ENCODE measurements at places on chromosomes 2 and 18.

- no peak for DNase-seq
Observed at GRCh38 chr18:60870261-60871153, 462.7 kb upstream of the CDH20 start.

- DNase-seq = peak; percentile 67
Observed at GRCh38 chr2:9950521-9951271, 797 bp upstream of the GRHL1 start.

DNA sequence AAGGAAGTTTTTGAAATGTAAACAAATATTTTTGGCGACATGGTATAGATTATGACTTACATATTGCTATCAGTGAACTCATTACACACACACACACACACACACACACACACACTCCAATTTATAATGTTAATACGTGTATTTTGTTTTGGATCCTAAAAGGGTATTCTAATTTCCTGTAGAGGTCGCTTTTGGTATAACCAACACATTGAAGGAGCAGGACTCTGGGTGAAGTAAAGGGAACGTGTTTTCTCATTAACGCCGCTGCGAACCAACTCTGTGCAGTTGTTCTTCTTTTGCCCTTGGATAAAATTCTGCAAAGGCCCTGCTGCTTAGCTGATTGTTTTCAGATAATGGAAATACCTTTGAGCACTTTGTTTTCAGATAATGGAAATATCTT is 190.4 kb downstream of the PMAIP1 start:
- peak; percentile 45 for DNase-seq

- DNase-seq = no peak
Observed at GRCh38 chr2:36964496-36965058, 1.8 kb downstream of the STRN start.

- DNase-seq = peak; percentile 76
Observed at GRCh38 chr18:33755931-33756560, 178.0 kb downstream of the ASXL3 start.

DNA sequence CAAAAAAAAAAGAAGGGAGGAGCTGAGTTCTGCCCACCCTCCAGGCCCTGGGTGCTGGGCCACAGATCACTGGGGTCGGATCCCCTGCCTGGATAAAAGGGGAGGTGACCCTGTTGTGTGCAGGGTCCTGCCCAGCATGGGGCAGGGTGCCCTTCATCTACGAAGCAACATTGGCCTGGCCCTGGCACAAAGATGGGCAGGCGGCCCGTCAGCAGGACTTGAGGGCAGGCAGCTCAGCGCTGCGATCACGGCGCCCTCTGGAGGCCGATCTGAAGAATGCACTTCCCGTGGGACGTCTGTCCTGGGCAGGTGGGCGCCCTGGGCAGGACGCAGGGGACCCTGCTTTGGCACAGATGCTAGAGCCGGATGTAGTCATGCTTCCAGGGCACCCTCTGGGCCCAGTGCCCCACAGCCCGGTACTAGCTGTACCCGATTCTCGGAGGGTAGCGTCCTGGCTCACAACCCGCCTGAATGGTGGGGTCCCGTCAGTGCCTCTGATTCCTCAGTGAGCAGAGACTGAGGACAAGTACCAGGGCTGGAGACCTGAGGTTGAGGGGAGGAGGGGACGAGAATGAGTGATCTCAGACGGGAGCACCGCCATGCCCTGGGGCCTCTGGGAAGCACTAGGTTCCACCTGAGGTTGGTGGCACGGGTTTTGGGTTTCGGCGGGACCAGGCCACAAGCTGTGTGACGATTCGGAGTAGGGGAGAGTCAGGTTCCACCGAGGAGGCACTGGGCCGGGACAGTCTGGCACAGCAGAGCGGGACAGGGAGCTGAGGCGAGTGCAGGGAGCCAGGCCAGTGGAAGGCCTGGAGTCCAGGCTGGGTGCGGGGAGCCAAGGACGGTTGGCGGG is 18.0 kb downstream of the ARID5A start:
- peak; percentile 45 for DNase-seq

- DNase-seq = no peak
Observed at GRCh38 chr18:5500158-5500939, 43.4 kb downstream of the EPB41L3 start.

- no peak for DNase-seq
Observed at GRCh38 chr2:40177366-40177765, 274.5 kb downstream of the SLC8A1 start.

DNA sequence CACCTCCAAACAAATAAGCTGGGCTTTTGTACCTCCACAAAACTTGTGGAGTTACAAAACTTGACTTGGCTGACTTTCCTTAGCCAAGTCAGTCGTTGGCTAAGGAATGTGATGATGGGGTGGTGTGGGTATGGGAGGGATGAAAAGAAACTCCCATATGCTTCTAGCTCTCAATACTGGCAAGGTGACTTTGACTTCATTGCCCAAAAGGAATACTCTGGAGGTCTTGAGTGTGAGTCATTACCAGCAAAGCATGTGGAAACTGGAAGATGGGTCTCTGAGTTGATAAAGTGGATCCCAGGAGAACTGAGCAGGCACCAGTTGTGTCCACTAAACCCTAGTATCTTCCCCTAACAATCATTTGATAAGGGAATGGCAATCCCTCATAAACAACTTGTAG is 226.7 kb downstream of the GULP1 start:
- no peak for DNase-seq

DNA sequence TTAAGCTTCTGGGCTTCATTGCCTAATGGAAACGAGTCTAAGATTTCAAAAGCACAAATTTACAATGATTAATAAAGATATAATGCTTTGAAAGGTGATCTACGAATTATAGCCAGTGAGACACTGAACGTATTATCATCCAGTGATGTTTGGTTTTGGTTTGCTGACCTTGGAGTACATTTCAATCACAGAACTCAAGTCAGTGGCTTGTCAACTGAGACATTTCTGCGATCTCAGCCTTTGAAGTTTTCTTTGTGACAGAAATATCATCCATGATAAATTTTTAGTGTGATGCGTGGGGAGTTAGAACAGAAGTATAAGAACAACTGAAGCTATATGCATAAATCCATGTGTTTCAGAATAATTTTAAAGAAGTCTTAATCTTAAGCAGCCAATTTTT is 263.8 kb downstream of the TCF4 start:
- DNase-seq = no peak

GRCh38 chr18:76430636-76431035 is 64.4 kb downstream of the ZNF516 start:
- DNase-seq = no peak

- DNase-seq = no peak
Observed at GRCh38 chr18:47333926-47334635, 82.6 kb upstream of the SKOR2 start.

- DNase-seq = no peak
Observed at GRCh38 chr18:9557250-9557943, 57.0 kb downstream of the PPP4R1 start.

- DNase-seq = no peak
Observed at GRCh38 chr18:774811-775210, 37.2 kb downstream of the YES1 start.

GRCh38 chr2:145985517-145985916 is 1465.6 kb upstream of the ZEB2 start:
- no peak for DNase-seq

GRCh38 chr2:66525606-66526005 is 90.7 kb downstream of the MEIS1 start:
- DNase-seq = no peak

GRCh38 chr2:196391149-196391479 is 219.7 kb upstream of the STK17B start:
- no peak for DNase-seq

DNA sequence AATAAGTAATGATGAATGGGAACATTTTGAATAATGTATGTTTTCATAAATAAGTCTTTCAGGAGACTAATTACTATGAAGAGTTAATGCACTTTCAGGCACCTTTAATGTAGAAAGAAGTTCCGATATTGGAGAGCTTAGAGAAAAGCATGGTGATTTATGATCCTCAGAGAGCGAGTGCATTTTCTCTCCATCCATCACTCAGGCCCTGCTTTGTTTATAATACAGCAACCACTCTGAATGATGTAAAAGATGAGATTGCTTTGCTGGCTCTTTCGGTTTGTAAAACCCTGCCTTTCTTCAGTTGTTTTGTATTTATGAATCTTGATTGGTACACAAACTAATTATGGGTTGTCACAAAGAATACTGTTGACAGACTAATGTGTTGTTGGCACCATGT is 132.0 kb downstream of the NYAP2 start:
- DNase-seq = no peak

- DNase-seq = peak; percentile 42
Observed at GRCh38 chr2:64017811-64018700, 1.2 kb downstream of the VPS54 start.

DNA sequence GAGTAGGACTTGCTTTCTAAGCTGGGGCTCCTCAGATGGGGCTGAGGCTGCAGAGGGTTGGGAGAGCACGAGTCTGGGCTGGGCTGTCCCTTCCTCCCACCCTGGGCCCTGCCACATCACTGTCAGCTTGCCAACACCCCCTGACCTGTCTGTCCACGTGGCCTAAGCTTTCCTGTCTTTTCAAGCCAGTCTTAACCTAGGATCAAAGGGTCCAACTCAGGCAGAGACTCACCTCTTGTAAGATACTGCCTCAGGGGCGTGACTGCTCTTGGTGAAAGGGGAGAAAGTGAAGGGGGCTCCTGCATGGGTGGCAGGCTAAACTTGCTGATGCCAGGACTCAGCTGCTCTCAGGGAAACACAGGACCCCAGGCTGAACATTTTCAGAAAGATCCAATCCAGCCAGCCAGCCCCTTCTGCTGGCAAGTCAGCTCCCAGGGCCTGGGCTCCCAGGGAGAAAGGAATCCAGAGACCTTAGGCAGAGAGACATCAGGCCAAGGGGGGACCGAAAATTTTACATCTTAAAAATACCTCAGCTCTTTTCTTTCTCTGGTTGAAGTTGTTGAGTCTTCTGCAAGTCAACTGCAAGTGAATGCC is 144.2 kb upstream of the ID2 start:
- no peak for DNase-seq

DNA sequence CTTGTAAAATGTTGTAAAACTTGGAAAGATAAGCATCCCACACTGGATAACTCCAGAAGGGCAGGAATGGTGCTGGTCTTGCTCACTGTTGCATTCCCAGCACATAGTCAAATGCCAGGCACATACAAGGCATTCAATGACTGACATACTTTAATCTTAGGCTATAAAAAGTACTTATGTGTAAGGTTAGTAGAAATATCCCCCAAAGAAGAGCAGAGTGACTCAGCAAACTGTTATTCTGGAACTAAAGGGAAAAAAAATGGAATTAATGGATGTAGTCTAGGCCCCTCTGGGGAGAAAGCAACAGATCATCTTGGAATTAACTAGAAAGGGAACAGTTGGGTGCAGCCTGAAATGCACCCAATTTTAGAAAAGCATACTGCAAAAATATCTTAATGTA is 9.0 kb downstream of the ZBTB14 start:
- no peak for DNase-seq

DNA sequence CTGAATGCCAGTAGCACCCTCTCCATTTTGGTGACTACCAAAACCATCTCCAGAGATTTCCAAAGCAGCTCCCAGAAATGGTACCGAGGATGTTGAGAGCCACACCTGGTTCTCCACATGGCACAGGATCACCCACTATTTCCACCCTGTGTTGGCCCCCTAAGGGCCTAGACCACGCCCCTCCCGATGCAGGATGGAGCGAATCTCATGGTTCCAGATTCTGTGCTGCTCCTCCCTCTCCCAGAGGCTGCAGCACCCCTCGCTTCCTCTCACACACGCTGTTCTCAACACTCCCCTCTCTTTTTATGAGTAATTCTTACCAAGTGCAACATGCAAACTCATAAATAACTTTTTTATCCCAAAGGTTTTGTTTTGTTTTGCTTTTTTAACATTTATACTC is 571.5 kb downstream of the STK39 start:
- no peak for DNase-seq

DNA sequence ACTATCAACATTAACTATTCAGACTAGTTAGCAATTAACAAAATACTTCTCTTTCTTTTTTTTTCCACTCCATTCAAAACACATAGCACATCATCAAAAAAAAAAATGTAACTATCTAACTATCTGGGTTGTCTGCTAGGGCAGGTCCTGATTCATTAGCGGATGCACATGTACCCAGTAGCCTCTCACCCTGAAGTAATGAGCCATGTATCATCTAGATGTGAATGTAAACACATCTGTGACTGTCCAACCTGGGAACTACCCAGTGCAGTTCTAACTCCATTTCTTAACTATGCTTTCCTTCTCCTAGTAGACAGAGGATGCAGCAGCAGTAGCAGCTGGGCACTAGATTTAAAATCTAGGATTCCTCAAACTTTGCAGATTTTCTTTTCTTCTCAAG is 183.1 kb upstream of the PIK3C3 start:
- no peak for DNase-seq

GRCh38 chr18:14999085-14999975 is 251.4 kb downstream of the ANKRD30B start:
- no peak for DNase-seq

DNA sequence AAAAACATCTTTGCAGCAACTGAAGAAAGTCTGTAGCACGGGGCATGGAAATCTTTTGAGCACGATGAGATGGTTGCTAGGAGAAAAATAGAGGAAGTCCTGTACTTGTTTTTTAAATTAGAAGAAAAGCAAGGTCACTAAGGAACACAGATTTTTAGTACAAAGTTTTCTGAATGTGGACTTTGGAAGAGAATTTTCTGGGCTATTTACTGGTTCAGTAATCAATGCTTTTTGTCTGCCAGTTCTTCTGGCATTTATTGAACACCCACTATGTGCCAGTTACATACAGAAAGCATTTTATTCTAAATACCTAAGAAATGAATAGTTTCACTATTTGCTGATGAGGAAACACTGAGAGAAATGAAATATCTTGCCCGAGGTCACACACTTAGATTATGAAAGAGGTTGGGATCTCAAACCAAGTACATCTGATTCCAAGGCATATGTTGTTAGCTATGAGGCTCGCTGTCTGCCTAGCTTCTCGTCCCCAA is 15.6 kb upstream of the MAP3K20 start:
- DNase-seq = no peak

DNA sequence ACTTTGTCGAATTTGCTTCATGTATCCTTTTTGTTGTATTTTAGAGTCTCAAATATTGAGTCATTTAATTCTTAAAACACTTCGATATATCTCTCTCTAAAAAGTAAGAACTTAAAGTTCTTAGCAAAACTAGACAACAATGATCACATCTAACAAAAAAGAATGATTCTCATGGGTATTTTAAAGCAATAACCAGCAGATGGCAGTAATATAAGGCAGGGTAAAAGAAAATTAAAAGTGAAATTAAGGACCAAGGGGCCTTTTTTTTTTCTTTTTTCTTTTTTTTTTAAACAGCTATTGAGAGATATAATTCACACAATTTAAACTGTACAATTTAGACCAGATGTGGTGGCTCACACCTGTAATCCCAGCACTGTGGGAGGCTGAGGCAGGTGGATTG is 9.9 kb upstream of the AOX1 start:
- DNase-seq = no peak
